ENCODE measurements at places on chromosomes 16 and 17.

- DNase-seq: no peak
Measured at GRCh38 chr17:69405096-69405495, 9.4 kb upstream of the MAP2K6 start.

DNA sequence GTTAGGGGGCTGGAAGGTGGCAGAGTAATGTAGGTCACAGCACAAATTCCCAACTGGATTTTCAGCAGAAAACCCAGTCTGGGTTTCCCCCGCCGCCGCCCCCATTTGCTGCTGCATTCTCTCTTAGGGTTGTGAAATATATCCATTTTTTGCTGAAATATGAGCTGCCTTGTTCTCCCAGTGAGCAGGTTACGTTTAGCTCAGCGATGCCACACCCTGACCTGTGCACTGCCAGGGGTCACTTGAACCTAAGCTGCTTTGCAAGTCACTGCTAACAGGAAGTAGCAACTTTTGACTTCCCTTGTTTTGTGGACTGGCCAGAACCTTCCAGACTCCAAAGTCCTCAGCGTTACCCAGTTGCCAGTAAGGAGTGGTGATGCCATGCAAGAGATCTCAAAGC lies 274.1 kb downstream of the CPPED1 start:
- DNase-seq: no peak

- peak; percentile 77 for DNase-seq
Measured at GRCh38 chr16:89099905-89100304, 6.3 kb downstream of the ACSF3 start.

GRCh38 chr17:34886831-34887230 lies 74.4 kb downstream of the CCT6B start:
- DNase-seq: peak; percentile 23

DNA sequence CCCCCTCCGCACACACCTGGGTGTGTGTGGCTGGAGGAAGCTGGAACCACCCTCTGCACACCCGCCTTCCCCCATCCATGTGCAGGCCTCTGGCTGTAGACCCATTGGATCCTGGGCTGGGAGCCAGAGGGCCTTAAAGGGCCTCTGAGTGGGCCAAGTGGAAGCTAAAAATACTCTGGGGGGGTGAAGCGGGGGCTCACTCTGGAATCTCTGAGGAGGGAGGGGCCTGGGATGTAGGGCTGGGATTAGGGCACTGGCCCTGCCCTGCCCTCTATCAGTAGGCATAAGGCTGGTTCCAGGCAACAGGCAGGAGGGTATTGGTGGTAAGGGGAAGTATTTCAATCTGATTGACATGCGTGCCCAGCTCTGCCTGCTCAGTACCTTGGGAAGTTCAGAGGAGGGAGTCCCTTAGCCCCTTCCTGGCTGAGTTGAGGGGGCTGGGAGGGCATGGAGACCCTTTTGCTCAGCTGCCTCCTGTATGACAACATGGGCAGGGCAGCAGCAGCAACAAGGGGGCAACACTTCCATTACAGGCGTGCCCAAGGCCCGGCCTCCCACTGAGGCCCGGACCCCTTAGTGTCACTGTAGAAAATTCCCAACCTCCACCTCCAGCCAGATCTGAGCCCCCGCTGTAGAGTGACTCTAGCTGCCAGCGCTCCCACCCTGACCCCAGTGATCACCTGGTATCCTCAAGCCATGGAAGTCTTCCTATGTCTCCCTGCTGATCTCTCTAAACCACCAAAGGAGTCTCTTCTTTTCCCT lies 5.2 kb downstream of the ITGA3 start:
- no peak for DNase-seq

DNA sequence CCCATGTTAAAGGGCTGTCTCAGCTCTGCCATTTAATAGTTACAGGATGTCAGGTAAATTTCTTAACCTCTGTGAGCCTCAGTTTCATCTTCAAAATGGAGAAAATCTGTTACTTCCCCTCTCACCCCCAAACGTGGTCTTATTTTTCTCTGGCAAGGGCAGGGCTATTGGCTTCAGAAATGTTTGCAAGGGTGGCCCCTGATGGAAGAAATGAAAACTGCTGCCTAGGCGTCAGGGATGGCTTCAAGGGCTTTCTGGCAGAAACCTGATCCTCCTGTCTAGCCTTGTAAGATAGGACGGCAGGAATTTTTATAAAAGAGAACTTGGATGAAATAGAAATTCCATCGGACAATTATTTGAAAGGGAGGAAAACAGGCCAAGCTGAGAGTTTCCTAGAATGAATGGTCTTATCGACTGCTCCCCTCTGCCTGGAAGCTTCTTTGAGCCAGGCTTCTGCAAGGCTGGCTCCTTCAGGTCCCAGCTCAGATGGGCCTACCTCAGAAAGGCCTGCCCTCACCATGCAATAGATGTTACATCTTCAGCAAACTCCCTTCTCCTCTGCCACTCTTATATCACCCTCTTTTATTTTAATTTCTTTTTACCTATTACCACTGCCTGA lies 43.0 kb upstream of the TANGO6 start:
- DNase-seq: peak; percentile 42

DNA sequence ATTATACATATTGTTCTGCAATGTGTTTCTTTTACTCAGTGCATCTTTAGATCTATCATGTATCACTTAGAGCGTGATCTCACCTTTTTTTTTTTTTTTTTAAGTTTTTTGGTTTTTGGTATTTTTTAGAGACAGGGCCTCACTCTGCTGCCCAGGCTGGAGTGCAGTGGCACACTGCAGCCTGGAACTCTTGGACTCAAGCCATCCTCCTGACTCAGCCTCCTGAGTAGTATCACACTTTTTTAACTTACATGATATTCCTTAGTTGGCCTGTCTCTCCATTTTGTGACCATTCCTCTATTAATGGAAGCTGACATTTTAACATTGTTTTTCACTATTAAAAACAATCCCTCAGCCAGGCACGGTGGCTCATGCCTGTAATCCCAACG lies 4.7 kb upstream of the MPO start:
- no peak for DNase-seq

DNA sequence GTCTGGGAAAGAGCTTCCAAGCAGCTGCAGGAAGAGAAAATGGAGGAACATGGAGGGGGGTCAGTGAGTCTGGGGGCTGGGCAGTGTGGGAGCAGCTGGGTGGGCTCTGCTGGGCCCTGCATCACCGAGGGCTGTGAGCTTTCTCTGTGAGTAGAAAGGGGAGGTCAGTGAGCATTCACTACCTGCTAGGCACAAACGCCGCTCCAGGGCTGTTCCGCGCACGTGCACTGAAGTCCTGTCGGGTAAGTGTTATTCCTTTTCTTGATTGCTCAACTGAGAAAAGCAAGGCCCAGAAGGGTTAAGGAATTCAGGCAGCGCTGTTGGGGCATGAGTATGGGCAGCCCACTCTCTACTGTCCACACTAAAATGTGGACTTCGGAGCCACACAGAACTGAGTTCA lies 4.7 kb downstream of the CACNG5 start:
- no peak for DNase-seq

DNA sequence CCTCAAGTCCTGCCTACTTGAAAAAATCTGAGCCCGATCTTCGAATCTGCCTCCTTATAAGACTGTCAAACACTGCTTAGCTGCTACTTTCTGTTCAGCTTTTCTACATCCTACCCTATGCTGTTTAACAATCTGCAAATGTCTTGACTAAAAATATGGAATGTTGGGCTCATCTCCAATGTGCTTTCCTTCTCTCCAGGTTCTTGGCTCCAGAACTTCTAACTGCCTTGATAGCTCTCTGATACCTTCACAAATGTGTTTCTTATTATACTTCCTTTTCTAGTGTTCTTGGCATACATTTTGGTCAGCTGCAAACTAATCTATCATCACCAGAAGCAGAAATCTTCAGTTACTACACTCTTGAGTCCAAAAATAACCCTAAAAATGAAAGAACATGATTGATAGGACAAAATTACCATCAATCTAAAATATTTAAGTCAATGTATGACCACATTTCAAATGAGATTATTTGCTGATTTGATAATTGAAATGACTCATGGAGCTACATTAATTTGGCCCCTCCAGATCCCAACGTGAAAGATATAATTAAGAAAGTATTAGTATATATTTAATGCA lies 372.3 kb upstream of the MON1B start:
- DNase-seq: no peak

DNA sequence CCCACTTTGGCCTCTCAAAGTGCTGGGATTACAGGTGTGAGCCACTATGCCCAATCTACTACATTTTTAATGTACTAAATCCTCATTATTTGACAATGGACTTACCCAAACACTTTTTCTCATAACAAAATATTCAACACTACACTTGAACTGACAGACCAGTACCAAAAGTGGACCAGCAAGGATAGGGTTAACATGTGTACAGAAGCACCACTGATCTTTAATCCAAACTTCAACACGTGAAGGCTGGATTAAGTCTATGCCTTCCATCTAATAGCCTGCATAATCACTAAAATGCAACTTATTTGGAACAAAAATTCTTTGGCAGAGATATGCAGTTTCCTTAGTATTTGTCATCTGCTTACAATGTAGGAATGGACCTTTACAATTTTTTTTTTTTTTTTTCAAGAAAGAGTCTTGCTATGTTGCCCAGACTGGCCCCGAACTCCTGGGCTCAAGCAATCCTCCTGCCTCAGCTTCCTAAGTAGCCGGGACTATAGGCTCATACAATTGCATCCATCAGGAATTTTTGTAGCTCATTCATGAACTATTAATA lies 60.0 kb upstream of the BCAR1 start:
- no peak for DNase-seq

GRCh38 chr16:50970281-50970680 lies 180.8 kb downstream of the SALL1 start:
- no peak for DNase-seq

- no peak for DNase-seq
Measured at GRCh38 chr16:4613636-4614570, 785 bp downstream of the UBALD1 start.

- DNase-seq: no peak
Measured at GRCh38 chr16:82034981-82035612, at the start of gene HSD17B2. Gene HSD17B2, plus strand, starts transcription at chr16:82035253. Its CDS starts 172 bp downstream, at chr16:82035425.

DNA sequence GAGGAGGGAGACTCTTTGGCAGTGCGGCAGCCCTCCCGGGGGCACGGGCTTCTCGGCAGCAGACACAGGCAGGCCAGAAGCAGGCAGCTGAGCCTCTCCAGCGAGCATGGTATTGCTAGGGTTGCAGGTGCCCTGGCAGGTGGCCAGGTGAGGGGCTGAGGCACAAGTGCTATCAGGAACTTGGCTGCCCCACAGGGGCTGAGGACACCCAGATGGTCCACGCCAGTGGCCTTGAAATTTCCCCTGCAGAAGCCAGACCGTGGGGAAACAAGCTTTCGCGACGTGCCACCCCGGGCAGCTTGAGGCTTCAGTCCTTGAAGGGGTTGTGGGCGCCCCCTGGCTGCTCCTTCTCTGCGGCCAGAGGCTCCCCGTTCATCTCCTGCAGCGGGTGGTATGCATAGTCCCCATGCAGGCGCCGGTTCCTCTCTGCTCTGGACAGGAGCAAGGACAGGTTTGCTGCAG lies 8.5 kb downstream of the NAGPA start:
- no peak for DNase-seq

GRCh38 chr16:9378876-9379275 lies 287.4 kb downstream of the HAPSTR1 start:
- no peak for DNase-seq

DNA sequence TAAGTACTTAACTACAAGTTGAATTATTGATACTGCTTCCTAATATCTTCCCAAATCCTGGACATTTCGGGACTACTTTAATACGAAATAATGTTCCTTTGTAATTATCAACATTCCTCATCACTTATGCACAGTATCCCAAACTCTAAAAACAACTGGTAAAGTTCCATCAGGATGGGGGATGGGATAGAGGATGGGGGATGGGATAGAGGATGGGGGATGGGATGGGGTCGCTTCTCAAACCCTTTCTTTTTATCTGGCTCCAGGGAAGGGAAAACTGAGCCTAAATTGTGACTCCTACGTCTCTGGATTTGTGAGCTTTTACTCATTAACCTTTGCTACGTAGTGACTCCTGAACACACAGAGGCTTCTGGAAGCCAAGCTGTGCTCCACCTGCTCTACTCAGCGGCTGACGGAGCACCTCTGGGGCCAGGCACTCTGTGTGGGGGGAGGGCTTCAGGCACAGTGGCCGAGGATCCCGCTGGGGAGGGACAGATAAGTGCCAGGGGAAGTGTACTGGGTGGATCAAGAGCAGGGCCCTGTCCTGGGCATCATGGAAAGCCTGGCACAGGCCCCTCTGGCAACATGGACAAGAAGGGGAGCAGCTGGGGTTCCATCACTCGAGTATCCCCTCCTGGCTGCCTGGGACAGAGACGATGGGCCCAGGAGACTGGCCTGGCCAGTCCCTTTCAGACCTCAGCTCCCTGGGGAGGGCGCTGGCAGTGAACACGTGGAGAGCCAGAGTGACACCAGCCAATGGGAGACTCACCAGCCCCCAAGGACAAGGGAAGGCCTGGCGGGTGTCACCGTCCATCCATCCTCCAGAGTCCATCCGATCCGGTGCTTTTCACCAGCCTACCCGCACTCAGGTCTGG lies 56.2 kb downstream of the PGS1 start:
- no peak for DNase-seq

GRCh38 chr17:64779376-64780095 lies 117.4 kb upstream of the SMURF2 start:
- no peak for DNase-seq

GRCh38 chr17:29291163-29291752 lies 2.7 kb downstream of the NUFIP2 start:
- peak; percentile 66 for DNase-seq

- DNase-seq: no peak
Measured at GRCh38 chr16:80683646-80684045, 120.8 kb downstream of the CDYL2 start.

DNA sequence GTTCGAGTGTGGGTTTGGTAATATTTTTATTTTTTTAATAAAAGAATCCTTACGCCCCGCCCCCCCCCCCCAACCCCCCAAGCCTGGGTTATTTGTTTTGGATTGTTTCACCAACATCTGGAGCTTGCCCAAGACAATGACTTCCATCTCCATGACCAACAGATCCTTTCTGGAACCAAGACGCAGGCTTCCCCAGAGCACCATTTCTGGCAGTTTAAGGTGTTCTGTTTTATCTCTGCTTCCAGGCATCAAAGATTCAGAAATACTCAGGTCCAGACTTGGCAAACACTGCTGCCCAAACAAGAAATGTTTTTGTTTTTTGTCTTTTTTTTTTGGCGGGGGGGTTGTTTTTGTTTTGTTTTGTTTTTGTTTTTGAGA lies 56.1 kb downstream of the PLXDC1 start:
- no peak for DNase-seq

- no peak for DNase-seq
Measured at GRCh38 chr17:77432034-77432661, 291.4 kb downstream of the SEC14L1 start.

DNA sequence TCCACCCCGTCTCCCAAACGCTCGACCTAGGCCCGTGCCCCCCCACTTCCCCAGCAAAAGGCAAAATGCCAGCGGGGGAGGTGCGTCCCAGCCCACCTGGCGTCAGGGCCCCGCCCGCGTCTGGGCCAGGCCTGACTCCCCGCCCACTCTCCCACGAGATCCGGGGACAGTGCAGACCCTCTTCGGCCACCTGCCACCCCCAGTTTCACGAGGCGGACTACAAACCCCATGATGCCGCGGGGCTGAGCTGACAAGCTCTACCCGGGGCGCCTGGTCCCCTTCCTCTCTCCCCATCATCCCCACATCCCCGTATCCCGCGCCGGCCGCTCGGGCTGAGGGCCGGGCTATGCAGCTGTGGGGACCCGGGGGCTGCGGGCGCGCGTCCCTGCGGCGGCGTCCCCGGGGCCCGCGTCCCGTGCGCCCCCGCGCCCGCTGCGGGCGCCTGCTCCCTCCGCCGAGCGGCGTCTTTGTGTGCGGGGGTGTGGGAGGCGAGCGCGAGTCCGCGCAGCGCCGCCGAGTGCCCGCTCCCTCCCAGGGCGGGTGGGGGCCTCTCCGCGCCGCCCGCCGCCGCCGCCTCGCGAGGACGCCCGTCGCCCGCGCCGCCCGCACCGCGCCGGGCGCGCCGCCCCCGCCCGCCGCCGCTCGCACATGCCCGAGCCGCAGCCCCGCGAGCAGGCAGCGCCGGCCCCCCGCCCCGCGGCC lies at the start of gene ANKRD13B:
ANKRD13B (plus strand) TSS at position 283 of the 702 bp plus-strand sequence. CDS start 490 bp downstream, outside the sequence.
- DNase-seq: no peak
